ENCODE measurements at places on chromosomes 7 and 10.

DNA sequence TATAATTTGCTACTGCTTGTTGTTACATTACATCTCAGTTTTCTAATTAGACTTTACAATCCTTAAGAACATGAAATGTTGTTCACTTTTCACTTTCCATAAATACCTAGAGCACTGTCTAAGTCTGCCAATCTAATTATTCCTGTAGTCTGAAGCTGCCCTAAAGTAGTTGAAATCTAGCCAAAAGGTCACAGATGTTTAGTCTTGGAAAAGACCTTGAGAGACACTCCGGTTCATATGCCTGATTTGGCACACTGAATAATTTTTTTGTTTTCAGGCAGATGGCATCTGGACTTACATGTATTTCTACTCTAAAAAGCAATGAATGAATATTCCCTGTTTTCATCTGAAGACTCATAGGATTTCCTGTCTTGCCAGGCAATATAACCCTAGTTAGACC is 359.1 kb downstream of the ANKRD7 start:
- no peak for DNase-seq

DNA sequence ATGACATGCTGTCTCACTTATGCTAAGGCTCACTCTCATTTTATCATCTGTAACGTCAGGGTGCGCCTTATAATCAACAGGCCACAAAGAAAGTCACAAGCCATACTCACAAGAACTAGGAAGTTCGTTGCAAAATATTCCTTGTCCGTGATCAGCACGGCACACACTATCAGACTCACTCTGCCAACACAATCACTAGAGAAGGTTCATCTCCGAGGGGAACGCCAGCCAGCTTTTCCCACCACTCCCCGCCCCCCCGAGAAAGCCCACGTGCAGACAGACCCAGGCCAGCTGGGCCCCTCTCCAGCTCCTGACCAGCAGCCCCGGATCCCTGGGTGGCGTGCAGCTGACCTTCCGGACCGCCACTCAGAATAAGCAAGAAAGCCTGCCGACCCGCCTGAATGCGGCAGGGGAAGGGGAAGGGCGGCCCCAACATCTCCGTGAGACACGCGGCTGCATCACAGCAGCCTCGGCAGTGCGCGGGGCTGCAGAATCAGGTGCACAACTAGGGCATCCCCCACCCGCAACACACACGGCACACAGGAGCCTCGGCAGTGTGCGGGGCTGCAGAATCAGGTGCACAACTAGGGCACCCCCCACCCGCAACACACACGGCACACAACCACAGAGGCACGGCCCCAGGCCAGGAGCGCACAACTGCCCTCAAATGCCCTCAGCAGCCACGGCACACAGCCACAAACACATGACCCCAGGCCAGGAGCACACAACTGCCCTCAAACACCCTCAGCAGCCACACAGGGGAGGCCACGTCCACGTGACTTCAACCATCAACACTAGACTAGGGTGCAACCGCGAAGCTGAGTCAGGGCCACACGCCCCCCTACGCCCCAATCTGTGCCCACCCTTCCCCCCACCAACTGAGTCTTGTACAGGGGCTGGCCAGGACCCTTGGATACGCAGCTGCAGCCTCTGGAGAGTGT is 2.5 kb upstream of the GPR146 start:
- no peak for DNase-seq

GRCh38 chr7:1719913-1720312 is 49.8 kb downstream of the ELFN1 start:
- DNase-seq: no peak

DNA sequence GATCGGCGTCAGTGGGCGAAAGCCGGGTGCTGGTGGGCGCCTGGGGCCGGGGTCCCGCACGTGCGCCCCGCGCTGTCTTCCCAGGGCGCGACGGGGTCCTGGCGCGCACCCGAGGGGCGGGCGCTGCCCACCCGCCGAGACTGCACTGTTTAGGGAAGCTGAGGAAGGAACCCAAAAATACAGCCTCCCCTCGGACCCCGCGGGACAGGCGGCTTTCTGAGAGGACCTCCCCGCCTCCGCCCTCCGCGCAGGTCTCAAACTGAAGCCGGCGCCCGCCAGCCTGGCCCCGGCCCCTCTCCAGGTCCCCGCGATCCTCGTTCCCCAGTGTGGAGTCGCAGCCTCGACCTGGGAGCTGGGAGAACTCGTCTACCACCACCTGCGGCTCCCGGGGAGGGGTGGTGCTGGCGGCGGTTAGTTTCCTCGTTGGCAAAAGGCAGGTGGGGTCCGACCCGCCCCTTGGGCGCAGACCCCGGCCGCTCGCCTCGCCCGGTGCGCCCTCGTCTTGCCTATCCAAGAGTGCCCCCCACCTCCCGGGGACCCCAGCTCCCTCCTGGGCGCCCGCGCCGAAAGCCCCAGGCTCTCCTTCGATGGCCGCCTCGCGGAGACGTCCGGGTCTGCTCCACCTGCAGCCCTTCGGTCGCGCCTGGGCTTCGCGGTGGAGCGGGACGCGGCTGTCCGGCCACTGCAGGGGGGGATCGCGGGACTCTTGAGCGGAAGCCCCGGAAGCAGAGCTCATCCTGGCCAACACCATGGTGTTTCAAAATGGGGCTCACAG is 1.1 kb downstream of the EGFR start:
- no peak for DNase-seq

DNA sequence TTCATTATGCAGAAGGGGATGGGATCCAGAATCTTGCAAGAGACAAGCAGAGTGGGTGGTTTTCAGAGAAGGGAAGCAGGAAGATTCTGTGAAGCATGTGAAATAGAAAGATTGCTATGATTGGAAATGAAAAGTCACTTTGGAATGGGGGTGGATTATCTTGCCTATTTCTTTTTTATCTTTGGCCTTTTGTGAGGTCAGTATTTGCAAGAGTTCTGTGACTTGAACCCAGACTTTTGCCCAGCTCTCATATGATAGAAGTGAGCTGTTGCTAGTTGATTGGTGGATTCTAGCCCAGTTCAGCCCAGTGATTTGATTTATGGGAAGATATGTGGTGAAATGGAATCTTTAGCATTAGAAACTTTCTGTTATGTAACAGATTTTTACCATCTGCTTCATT is 17.1 kb downstream of the ENTPD7 start:
- no peak for DNase-seq

DNA sequence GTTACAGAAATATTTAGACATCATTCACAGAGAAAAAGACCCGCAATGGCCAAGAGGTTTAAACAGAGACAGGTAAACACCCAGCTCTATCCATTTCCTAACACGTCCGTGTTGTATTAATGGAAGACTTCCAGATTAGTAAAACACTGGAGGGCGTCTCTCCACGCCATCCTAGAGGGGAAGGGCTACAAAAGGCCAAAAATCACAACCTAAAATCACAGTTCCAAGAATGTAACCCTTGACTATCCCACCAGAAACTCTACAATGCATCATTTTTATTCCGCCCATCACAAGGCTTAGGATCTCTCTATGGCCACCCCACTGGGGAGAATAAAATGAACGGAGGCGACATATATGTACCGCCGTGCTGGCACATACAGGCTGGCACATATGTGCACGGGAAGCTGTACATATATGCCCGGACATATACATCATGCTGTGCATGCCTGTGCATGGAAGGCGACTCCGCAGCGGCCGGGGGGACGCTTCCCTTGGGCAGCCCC is 734 bp downstream of the PCLO start:
- DNase-seq: no peak

DNA sequence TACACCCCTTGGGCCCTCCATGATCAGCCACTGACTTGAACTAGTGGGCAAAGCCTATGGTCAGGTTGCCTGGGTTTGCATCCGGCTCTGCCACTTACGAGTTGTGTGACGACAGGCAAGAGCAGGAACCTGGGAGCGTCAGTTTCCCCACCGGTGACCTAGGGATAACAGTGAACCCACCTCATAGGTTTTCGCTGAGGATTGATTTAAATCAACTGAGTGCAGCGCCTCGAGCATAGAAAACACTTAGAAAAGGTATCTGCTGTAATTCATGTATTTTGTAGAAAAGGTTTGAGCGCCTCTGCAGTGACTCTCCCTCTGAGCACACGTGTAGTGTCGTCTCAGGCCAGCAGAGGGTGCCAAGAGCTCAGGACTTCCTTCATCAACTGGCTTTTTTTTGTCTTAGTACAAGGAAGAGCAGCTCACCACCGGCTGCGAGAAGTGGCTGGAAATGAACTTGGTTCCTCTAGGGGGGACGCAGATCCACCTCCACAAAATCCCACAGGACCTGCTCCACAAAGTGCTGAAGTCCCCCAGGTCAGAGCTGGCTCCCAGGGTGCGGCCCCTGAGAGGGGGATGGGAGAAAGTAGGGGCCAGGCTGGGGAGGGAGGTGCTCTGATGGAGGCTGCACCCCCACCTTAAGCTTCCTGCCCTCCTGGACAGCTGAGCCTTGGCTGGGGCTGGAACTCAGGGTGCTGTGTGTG is 27.7 kb downstream of the BTBD16 start:
- DNase-seq: peak; percentile 74

DNA sequence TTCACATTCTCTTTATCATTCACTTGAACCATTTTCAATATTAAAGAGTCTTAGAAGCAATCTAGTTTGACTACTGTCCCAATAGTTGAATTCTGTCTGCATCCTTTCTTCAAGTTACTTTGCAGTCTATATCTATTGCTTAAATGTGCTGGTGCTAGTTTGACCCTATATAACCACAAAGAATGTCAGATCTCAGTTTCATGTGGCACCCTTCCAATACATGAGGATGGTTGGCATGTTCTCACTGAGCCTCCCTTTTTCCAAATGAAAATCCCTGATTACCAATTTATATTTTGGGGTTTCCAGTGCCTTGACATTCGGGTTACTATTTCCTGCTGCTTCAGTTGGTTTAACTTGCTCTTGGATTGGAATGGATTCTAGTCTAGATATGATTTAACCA is 292.7 kb downstream of the EXOC4 start:
- DNase-seq: no peak

DNA sequence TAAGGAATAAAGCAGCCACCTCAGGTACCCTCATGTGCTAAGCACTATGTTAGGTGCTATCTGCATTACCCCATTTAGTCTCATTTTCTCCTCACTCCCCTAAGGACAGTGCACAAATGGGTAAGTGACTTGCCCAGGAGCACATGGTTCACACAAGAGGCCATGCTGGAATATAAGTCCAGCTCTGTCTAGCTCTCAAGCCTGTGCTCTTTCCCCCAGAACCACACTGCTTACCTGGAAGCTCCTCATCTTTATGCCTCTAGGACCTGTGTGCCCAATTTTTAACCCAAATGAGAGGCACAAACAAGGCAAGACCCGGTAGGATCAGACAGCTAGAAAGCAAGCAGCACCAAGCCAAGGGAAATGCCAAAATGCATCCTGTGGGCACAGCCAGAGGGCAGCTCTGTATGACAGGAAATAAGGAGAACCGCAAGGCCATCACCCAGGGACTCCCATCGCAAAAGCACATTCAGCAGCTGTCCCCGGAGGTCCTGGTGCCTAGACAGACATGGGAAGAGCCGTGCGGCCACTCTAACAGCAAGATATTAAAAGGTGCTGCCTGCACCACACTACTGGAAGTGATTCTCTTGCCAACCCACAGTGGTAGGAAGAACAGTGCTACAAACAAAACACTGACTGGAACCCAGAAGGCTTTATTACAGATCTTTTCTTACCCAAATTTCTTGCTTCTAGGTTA is 88.1 kb downstream of the GSAP start:
- peak; percentile 21 for DNase-seq

DNA sequence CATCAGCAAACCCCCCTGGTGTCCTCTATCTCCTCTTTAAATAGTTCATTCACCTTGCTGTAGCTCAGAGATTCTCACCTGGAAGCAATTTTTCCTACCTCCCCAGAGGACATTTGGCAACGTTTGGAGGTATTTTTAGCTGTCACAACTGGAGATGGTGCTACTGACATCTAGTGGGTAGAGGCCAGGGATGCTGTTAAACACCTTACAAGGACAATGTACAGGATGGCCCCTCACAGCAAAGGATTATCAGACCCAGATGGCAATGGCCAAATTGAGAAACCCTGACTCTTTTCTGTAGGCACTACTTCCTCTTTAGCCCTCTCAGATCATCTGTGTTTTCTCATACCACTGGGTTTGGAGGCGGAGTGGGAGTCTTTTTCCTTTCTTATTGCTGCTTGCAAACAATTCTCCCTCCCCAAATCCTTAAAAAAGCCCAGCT is 13.2 kb upstream of the TRA2A start:
- no peak for DNase-seq

DNA sequence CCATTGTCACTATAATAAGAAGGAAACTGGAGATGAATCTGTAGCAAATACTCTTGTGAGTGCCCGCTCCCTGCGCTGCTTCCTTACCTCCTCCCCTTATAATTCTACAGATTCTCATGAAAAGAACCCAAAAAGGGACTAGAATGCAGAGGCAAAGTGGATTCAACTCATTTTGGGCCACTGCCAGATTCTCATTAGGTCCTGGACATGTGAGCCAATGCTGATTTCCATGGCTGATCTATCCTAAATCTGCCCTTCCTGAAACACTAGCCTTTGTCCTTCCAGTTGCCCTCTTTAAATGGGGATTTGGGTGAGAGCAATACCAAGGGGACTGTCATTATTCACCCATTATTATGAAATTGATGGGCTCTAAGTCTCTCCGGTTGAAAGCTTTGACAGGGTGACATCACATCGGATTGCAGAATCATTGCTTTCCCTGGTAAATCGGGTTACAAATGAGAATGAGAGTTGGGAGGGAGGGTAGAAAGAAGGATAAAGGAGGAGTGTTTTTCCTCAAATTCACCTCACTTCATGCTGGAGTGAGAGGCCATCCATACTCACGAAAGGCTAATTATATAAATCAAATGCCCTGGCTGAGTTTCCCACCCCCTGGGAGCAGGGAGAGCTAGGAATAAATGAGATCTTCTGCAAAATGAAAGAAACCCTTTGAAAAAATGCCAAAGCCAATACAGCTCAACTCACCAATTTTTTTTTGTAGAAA is 37.5 kb downstream of the PTN start:
- DNase-seq: no peak

DNA sequence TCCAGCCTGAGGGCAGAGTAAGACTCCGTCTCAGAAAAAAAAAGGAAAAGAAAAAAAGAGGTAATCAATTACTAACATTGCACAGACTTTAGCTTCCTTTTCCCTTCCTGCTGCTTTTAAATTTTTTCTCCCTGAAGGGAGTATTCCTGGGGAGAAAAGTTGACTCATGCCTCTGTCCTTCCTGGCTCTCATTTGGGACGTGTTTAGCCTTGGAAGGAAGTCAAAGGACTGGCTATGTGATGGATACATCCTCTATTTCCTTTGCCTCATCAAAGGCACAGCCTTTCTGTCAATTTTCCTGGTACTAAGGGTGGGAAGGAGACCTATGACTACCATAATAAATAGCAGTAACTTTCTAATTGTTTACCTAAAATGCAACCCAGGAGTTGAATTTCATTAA is 77.6 kb downstream of the ITGA8 start:
- DNase-seq: no peak

GRCh38 chr7:75762350-75762917 is 9.6 kb downstream of the CCL26 start:
- no peak for DNase-seq

- DNase-seq: no peak
Observed at GRCh38 chr7:106054971-106055532, 57.1 kb downstream of the SYPL1 start.

DNA sequence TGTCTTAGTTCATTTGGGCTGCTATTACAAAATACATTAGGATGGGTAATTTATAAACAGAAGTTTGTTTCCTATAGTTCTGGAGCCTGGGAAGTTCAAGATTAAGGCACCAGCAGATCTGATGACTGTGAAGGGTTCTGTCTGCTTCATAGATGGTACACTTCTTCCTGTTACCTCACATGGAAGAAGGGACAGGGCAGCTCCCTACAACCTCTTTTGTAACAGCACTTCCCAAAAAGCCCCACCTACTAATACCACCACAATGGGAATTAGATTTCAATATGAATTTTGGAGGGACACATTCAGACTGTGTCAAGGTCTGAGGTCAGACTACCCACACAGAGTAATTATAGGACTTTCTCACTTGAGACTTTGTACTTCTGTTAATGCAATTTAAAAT is 260.3 kb downstream of the ARHGAP12 start:
- no peak for DNase-seq
